ENCODE measurements at places on chromosomes 16 and 17. TPM values are rescaled to one million over a fixed set of nuclear protein-coding genes. Genes with fewer than 3 reads are reported as not detected.

DNA sequence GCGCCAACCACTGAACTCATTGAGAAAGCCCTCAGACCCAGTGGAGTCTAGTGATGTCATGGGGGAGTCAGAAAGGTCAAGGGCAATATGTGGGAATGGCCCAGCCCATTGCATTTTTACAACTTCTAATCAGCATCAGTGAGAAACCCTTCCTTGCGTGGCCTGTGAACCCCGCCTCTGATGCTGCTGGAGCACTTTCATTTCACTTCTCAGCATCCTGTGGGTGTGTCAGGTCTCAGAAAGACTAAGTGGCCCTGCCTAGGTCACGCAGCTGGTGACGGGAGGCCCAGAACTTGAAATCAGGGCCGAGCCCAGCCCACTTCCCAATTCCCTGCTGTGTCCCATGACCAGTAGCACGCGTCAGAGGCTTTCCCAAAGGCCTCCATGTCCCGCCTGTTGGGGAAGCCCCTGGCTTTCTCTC lies 6.1 kb downstream of the DNAI2 start:
- H3K27ac ChIP-seq, result no peak overlapping the region
- no peaks in the 10 kb centered on the region for H3K36me3 ChIP-seq
- H3K4me1 ChIP-seq, result no peaks in the 10 kb centered on the region
- no peak overlapping the region for H3K4me3 ChIP-seq
- no peak for DNase-seq
- no peaks in the 10 kb centered on the region for H3K27me3 ChIP-seq

- no peak for DNase-seq
- no peaks in the 10 kb centered on the region for H3K36me3 ChIP-seq
- H3K4me3 ChIP-seq, result no peak overlapping the region
- H3K4me1 ChIP-seq, result no peaks in the 10 kb centered on the region
Measured at GRCh38 chr16:25707982-25708583, 16.3 kb downstream of the HS3ST4 start.

- H3K4me1 ChIP-seq, result peaks cover 9% of the 10 kb centered on the region
- H3K27ac ChIP-seq, result no peak overlapping the region
- DNase-seq, result no peak
- H3K27me3 ChIP-seq, result no peaks in the 10 kb centered on the region
Measured at GRCh38 chr16:27174007-27174406, 29.3 kb upstream of the KDM8 start.

CNTNAP4 gene
- total RNA-seq, result not detected

PPP1R9B gene
- 74.8 TPM for total RNA-seq

TEX14 gene
- 0.30 TPM for total RNA-seq

Data from Caco-2 (cell line).